GDM1 (cell line): ENCODE measurements at places on chromosomes 6 and 20.
A peak's percentile ranks its signal among the peaks of the same experiment; 100 is the strongest.

GRCh38 chr20:62114894-62115293 is 7.4 kb upstream of the LSM14B start:
- no peak for DNase-seq

DNA sequence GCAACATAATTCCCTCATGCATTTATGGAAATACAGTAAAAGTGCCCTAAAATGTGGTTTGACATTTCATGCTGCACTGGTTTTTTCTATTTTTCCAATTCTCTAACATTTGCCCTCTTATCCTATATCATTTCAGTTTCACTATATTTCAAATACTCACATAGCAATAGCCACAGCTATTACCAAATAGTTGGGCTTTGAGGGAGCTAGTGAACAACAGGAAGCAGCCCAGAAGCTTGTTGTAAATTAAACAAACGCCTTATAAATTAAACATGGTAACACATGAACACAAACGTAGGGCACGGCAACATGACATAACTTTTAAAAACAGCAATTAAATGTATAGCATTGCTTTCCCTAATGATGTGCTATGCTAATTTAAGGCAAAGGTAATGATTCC is 469.0 kb downstream of the CDC5L start:
- no peak for DNase-seq

- no peak for DNase-seq
These were observed 151.2 kb downstream of the ANKRD60 start for GRCh38 chr20:58077282-58077681.

DNA sequence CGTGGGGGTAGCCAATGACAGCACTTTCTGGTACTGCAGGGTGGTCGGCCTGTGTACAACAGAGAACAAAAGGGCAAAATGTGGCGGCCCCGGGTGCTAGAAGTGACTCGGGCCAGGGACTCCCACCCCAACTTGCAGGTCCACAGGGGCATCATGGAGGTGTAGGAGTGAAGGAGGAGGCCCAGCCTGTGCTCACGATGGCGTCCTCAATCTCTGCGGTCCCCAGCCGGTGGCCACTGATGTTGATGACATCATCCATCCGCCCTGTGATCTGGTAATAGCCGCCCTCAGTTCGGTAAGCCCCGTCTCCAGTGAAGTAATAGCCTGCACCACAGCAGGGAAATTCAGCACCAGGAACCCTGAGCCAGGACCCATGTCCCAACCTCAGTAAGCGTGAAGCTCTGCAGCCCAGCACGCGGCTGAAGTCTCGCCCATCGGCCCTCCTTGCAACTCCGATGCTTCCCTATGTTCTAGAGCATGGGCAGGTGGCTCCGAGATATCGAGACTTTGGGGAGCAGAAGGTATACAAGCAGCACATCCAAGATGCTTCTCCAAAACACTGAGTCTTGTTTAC is 20.2 kb upstream of the APMAP start:
- DNase-seq = no peak

DNA sequence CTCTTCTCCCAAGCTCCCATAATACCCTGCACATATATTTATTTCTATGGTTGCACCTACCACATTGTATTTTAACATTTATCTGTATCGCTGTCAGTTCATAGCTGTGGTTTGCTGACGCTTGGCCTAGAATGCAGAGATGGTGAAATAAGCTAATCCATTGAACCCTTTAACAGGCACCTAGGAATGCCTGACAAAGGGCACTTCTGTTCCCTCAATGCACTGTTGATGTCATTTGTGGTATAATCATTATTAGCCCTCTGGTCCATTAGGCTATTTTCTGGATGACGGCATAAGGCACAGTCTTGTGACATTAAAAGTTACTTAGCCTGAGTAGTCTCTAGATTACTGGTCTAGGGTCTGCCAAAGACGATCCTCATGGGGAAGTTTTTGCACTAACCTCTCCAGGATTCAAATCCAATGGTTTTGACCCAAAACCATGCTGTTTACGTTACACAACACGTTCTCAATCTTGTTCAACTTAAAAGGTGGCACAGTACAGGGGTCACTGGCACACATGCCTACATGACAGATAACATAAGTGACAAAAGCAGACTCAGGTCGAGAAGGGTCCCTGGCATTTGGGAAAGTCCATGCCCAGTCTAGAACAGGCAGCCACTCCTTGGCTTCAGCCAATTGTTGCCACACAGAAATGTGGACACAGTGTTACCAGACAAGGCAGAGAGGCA is 2.1 kb upstream of the YWHAB start:
- DNase-seq = no peak

DNA sequence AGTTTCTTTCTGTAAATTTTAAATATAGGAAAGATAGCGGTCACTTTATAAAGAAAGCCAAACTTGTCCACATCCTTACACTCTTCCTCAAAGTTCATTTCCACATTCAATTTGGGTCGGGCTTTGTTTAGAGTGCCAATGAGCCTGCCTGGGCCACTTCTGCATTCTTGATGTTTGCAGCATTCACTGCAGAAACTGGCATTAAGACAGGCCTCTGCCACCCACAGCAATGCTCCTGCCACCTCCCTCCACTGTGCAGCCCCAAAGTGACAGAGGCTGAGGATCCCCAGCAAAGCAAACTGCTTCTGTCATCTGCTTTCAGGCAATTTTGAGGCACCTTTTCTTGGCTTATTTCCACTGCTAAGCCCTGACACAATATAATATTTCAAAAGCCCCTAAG is 61.2 kb downstream of the TNFAIP3 start:
- peak; percentile 44 for DNase-seq

- DNase-seq = no peak
These were observed 868.6 kb upstream of the GJE1 start for GRCh38 chr6:141264101-141264500.

- no peak for DNase-seq
These were observed 2.9 kb upstream of the PYGB start for GRCh38 chr20:25244976-25245375.

DNA sequence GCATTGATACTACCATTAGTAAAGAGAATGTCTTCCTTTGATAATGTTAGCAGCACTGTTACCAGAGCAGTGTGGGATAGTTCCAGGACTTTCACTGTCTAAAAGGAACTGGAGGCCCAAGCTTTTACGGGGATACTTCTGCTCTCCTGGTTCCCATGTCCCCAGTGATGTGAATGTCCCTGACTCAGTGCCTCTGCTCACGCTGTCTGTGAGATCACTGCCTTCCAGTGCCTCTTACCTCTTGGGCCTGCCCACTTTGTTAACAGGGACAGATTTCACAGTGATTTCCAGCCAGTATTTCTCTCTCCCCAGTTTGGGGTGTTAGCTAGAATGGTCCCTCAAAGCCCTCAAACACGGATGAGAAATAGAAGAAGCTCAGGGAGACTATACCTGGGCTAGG is 14.4 kb downstream of the PTPRA start:
- DNase-seq = no peak

GRCh38 chr20:57616143-57616951 is 3.9 kb downstream of the ZBP1 start:
- DNase-seq = no peak

GRCh38 chr6:43891072-43891870 is 121.3 kb downstream of the VEGFA start:
- no peak for DNase-seq

DNA sequence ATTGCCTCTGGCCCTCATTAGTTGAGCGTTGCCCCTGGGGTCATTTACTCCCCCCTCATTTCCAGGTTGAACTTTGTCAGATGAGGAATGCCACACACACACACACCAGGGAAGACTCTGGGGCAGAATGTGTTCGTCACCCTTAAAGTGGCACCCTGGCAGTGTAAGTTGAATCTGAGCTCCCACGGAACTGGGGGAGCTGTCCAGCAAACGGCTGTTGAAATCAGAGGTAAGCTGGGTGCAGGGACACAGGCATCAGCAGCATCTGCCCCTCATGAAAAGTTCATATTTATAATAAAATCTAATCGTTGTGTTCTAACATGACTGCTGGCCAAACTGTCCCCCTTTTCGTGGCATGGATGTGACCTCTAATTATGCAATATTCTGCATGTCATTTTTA is 4.3 kb upstream of the MC3R start:
- no peak for DNase-seq

- no peak for DNase-seq
These were observed 151.2 kb downstream of the GRM4 start for GRCh38 chr6:33994472-33995308.

- DNase-seq = no peak
These were observed 247.8 kb downstream of the CD83 start for GRCh38 chr6:14365393-14365792.

- no peak for DNase-seq
These were observed 385.5 kb downstream of the HDGFL1 start for GRCh38 chr6:22954749-22955385.

DNA sequence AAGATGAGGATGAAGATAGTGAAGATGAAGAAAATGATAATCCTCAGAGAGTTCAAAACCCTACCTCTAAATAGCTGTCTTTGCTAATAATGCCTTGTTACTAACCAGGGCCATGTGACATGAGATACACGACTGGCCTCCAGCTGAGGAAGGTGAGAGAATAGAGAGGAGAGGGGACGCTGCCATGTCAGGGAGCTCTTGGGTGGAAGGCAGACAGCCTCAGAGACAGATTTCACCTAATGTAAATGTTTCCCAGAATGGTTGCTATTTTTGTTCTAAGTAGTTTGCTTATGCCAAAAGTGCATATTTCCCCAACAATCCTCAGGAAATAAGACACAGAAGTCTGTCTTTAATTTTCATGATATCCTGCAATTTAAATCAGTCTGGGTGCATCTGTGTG is 138.4 kb downstream of the ELOVL4 start:
- no peak for DNase-seq

- no peak for DNase-seq
These were observed 110.0 kb downstream of the SLC23A2 start for GRCh38 chr20:4891190-4891763.

DNA sequence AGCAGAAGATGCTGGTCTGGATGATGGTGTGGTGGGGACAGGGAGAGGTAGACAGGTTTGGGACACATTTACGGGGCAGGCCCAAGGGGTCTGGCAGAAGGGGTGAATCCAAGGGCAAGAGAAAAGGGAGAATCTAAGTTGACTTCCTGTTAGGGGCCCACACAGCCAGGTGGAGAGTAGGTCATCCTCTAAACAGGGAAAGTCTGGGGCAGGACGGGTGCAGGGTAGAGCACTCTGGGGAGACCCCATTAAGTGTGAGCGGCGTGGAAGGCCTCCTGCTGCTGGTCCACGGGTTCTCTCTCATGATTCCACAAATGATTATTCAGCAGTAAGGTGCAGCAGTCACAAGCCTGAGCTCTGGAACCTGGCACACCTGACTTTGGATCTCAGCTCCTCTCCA is 2.7 kb downstream of the SRXN1 start:
- no peak for DNase-seq

- no peak for DNase-seq
These were observed 15.9 kb downstream of the GLYATL3 start for GRCh38 chr6:49515485-49516146.

GRCh38 chr6:99951016-99951805 is 42.8 kb downstream of the MCHR2 start:
- no peak for DNase-seq

DNA sequence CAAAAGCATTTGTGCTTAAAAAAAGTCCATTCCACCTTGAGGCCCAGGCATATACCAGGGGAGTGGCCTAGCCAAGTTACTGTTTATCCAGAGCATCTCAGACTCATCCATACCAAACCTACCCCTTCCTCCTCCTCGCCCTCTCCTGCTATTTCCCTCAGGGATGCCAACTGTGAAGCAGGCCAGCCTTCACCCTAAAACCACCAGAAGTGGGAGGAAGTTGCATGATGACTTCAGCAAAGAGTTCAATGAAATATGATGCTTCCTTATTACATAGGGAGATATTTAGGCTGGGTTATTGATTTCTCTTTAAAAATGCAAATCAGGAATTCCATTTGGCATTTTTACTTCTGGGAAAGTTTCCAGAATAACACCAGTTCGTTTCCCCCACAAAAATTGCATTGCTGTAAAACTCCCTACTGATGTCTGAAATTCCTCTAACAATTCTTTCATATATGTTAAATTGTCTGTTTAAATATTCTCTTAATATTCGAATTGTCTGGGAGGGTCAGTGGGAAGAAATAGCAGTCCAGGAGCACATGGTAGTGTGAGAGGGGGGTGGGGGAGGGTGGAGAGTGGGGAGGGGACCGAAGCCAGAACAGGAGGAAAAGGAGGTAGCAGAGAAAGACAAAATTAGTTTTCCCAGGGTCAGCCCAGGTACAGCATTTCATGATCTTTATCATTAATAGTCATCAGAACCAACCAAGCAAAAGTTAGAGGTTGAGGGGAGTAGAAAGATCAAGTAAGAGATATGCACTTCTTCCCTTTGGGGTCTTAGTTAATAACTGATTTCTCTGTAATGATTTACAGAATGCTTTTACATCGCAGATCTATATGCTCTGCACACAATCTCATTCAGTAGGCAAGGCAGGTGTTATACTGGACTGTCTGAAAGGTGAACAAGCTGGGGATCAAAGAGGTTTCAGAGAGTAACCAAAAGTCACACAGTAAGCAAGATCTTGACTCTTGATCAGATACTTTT is 1.7 kb upstream of the TCP11 start:
- peak; percentile 27 for DNase-seq
